ENCODE measurements at places on chromosomes 12 and 14.

GRCh38 chr12:56120158-56120846 lies 2.2 kb downstream of the ZC3H10 start:
- no peak for DNase-seq

DNA sequence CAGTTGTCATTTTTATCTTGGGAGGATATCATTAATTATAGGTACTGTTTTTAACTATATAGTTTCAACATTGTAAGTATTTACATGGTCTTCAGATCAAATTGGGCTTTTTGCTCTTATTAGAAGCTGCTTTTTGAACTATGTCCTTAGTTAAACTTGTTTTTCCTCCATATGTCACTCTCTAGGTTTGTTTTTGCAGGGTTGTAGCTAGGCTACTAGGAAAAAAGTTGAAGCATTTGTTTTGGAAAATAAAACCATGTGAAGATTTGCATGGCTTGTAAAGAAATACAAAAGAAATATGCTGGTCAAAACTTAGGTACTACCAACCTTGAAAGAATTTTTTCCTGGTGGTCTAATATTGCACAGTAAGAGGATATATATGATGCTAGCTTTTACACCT lies 3.4 kb downstream of the ARID2 start:
- DNase-seq = no peak

- DNase-seq = no peak
These were observed 111.4 kb downstream of the CRACR2A start for GRCh38 chr12:3641428-3642018.

GRCh38 chr14:95198320-95198719 lies 41.0 kb upstream of the DICER1 start:
- no peak for DNase-seq

- no peak for DNase-seq
These were observed 545 bp downstream of the CPSF2 start for GRCh38 chr14:92122351-92122677.

DNA sequence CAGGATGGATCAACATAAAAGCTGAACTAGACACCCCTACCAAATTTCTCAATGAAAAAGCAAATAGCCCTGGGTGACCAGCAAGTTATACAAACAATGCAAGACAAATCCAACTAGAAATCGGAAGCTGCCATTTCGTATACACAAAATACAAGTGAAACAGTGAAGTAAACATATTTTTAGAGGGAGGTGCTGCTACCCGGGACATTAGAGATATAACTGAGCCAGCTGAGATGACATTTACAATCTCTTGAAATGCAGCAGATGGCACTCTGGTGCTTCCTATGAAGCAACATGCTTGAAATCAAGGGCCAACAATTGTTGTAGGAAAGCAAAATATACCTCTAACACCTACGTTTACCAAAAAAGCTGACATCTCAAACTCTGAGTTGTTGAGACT lies 25.5 kb downstream of the BDKRB1 start:
- DNase-seq = no peak

DNA sequence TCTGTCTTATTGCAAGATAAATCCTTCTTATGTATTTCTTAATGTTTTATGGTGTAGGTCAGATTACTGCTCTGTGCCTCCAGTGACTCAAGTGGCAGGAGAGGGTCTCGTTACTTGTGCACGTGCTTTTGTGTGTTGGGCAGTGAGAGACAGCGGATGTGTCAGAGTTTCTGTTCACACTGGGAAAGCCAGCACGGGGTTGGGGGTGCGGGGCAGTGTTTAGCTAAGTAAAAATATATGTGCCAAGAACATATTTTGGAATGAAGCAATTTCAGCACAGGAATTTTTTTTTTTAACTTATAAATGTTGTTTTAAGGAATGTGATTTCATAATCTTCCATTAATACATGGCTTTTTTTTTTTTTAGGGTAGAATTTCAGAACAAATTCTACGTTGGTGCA lies 4.5 kb upstream of the DNAH10 start:
- DNase-seq = no peak

DNA sequence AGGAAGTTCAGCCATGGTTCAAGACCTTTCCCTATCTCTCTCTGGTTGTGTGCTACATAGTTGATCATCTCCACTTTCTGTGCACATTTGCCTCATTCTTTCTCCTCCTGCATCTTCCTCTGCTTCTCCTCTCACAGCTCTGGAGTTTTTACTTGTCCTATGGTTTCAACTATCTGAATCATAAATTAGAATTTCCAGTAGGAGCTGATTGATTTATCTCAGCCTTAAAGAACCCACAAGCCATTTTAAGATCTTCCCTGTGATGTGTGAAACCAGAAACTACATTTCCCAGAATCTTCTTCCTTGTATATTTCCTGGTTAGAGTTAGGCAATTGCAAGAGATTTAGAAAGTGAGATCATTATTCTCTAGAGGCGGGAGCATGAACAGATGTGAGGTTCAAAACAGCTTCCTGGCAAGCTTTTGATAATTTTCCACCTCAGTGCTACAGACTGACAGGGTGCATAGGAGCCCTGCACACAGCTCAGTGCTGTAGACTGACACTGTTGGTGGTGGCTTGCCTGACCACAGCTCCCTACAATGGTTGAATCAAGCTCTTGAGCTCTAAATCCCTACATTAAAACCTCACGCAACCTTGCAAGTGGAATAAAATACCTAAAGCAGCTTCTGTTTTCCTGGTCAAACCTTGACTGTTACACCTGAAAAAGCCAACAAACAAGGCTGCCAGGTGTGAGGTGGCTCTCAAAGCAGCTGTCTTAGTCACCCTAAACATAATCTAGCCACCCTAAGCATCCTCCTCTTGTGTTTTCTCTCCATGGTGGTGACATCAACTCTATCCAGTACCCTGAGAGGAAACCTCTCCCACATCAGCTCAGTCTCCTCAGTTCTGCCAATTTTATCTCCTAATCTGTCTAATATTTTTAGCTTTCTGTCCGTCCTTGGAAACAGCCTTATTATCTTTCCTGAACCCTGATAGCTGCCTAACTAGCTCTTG lies 21.5 kb upstream of the IFNG start:
- peak; percentile 5 for DNase-seq
